ENCODE measurements at places on chromosomes 2 and 18. TPM values are rescaled to one million over a fixed set of nuclear protein-coding genes. Genes with fewer than 3 reads are reported as not detected.

Gene NT5C1B
- not detected for total RNA-seq

Gene CD8B2
- total RNA-seq, result not detected

DNA sequence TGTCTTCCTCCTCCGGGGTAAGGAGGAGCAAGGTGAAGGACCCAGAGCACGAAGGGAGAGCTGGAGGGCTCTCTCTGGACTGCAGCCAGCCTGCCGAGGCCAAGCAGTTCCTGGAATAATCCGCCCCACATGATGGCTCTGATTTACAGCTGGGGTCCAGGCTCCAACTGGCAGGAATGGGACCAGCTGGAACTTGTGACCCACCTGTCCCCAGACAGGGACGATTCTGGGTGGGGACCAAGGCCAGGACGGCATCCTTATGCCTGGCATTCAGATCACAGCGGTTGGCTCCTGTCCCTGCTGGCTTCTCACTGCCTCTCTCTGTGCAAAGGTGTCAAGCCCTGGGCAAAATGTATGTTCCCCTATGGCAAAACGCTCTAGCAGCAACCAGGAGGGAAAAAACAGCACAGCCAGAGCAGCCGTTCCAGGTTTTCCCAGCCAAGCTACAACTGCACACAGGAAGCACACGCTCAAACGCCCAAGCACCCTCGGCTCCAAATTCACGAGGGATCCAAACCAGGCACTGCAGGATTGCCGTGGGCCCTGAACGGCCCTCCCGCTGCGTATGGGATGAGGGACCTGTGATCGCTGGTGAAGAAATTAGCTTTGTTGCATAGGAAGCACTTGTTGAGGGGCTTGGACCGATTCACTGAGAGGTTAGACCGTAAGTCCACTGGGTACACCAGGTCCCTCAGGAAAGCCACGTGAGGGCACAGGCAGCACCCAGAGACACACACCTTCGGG lies 35.8 kb downstream of the FAM178B start:
- peaks cover 84% of the 10 kb centered on the region for H3K4me1 ChIP-seq
- H3K4me3 ChIP-seq, result no peak overlapping the region
- no peaks in the 10 kb centered on the region for H3K36me3 ChIP-seq
- DNase-seq, result no peak
- H3K27ac ChIP-seq, result peak overlapping the region; percentile 43

GRCh38 chr18:76328140-76328539 lies 166.9 kb downstream of the ZNF516 start:
- H3K4me3 ChIP-seq, result no peak overlapping the region
- no peaks in the 10 kb centered on the region for H3K27me3 ChIP-seq
- no peaks in the 10 kb centered on the region for H3K4me1 ChIP-seq

Gene EMILIN1
- 56.6 TPM for total RNA-seq

- DNase-seq, result no peak
- H3K27me3 ChIP-seq, result no peaks in the 10 kb centered on the region
- no peak overlapping the region for H3K4me3 ChIP-seq
- H3K36me3 ChIP-seq, result no peaks in the 10 kb centered on the region
Measured at GRCh38 chr2:174544156-174544555, 53.4 kb downstream of the WIPF1 start.

DNA sequence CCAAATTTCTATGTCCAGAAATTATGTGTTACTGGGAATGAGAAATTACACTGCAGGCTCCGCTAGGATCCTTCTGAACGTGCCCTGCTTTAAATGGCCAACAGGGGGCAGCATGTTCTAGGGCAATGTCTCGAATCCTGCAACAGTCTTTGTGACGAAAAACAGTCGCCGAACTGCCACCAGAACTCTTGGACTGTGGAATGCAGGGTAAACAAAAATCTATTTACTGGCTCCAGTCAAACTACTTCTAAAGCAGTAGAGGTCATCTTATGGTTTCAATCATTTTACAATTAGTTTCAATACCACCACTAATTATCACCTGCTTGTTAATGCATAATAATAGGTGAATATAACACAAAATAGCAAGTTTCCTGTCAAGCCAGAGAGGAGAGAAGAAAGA lies 9.8 kb upstream of the ZNF397 start:
- H3K36me3 ChIP-seq, result no peaks in the 10 kb centered on the region
- H3K27me3 ChIP-seq, result no peaks in the 10 kb centered on the region
- no peak overlapping the region for H3K4me3 ChIP-seq
- no peak overlapping the region for H3K27ac ChIP-seq
- DNase-seq, result peak; percentile 67

DNA sequence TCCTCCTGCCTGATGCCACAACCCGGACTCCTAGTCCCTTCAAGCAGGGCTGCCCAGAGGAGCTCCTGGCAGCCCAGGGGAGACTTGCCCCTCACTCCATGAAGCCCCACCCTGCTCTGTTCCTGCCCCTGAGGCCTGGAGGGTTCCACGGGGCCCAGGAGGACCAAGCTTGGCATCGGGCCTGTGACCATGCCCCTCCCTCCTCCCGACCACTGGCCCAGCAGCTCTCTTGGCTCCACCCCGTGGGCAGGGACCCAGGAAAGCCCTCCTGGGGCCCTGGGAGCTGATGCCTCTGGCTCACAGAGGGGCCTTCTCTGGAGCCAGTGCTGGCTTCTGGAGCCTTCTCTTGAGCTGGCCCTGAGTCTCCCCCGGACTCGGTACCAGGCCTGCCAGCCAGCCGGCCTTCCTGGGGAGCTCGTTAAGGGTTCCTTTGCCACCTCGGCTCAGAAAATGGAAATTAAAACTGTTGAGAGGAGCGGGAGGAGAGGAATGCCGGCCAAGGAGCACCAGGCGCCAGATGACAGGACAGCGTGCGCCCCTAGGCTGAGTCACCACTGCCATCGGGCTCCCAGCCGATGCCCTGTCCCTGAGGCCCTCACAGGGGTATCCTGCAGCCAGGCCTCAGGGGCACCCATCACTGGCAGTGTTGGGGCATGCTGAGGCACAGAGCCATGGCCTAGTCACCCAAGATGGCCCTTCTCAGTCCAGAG lies 40.6 kb upstream of the SNED1 start:
- peak overlapping the region; percentile 83 for H3K27ac ChIP-seq
- H3K4me3 ChIP-seq, result no peak overlapping the region
- H3K36me3 ChIP-seq, result no peaks in the 10 kb centered on the region
- H3K4me1 ChIP-seq, result peaks cover 68% of the 10 kb centered on the region

Gene DSC1
- total RNA-seq, result not detected

Gene NOL4
- not detected for total RNA-seq
